ENCODE measurements at places on chromosomes 16 and 17. TPM values are rescaled to one million over a fixed set of nuclear protein-coding genes. Genes with fewer than 3 reads are reported as not detected.

Gene OR3A3
- total RNA-seq: not detected

Gene NPIPB2
- total RNA-seq: 22.9 TPM

Gene PRAC1
- total RNA-seq: not detected

Gene SHCBP1
- 60.6 TPM for total RNA-seq

Gene CCR7
- 43.5 TPM for total RNA-seq

Gene CMTM2
- 1.1 TPM for total RNA-seq

GRCh38 chr17:38418693-38419507 is 9.4 kb upstream of the ARHGAP23 start:
- no peak for DNase-seq
- peaks cover 59% of the 10 kb centered on the region for H3K27me3 ChIP-seq
- peaks cover 5% of the 10 kb centered on the region for H3K4me1 ChIP-seq

DNA sequence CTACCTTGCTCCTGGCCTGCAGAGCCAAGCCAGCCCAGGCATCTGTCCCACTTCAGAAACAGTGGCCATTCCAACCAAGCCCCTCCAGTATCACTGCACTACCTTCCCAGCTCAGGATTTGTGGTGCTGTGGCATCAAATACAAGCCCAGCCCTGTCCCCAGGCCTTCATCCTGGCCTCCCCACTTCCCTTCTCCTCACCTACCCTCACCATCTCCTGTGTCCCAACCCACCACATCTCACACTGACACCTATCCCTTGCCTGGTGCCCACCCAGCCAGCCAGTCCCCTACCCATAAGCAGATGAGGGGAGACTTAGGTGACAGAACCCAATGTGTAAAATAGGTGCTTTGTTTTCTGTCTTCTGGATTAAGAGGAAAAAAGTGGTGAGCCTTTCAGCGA is 66.0 kb upstream of the CDH5 start:
- peaks cover 2% of the 10 kb centered on the region for H3K27me3 ChIP-seq
- H3K36me3 ChIP-seq: no peaks in the 10 kb centered on the region
- H3K27ac ChIP-seq: no peak overlapping the region
- no peak for DNase-seq
- peaks cover 11% of the 10 kb centered on the region for H3K4me1 ChIP-seq

DNA sequence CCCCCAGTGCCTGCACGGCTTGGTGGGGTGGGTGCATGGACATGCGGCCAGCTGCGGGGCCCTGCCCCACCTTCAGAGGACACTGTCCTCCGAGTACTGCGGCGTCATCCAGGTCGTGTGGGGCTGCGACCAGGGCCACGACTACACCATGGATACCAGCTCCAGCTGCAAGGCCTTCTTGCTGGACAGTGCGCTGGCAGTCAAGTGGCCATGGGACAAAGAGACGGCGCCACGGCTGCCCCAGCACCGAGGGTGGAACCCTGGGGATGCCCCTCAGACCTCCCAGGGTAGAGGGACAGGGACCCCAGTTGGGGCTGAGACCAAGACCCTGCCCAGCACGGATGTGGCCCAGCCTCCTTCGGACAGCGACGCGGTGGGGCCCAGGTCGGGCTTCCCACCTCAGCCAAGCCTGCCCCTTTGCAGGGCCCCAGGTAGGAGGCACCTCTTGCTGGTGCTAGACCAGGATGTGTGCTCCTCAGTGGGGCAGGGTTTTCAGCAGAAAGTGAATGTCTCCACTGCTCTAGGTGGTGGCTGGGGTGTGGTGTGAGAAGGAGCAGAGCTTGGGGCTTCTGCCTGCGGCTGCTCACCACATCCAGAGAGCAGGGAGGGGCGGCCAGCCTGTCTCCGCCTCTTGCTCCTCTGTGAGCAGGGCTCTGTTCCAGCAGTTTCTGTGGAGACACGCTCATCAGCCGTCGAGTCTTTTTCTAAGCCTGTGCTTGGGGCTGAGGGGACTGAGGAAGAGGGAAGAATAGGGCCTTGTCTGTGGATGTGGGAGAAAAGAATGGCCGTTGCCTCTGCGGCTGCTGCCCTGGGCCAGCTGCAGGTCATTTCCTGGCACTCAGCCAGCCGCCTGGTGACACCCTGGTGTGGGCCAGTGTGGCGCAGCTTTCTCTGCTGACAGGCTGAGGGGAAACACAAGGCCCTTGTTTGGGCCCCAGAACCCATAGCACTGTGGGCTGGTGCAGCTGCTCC is 2.2 kb downstream of the ZNF276 start:
- H3K27me3 ChIP-seq: no peaks in the 10 kb centered on the region
- H3K4me3 ChIP-seq: peak overlapping the region; percentile 86
- peak overlapping the region; percentile 99 for H3K27ac ChIP-seq

GRCh38 chr17:75295201-75296158 is 6.2 kb upstream of the SLC25A19 start:
- peak; percentile 47 for DNase-seq
- H3K36me3 ChIP-seq: peaks cover 3% of the 10 kb centered on the region
- H3K4me1 ChIP-seq: peaks cover 30% of the 10 kb centered on the region

DNA sequence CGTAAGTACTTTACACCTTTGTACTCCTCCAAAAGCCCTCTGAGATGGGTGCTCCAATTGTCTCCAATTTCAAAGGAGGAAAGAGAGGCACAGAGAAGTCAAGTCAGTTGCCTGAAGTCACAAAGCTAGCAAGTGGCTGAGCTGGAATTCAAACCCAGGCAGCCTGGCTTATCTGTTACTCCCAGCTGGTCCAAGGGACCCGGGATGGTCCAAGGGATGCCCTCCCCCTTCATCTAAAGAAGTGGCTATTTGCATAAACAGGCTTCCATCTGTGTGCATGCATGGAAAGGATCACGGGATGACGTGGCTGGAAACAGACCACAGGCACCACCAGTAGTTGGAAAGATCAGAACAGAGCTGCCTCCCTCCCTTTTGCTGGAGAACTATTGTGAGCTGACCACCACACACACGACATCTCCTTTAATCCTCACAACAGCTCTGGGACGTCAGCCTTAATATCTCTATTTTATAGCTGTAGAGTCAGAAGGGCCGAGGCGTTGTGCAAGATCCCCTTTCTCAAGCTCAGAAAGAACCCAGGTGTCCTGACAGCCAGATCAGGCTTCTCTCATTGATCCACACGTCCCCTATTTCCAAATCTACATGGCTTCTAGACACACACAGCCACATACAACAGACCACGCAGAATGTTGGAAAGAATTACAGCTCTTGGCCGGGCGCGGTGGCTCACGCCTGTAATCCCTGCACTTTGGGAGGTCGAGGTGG is 10.9 kb upstream of the COL1A1 start:
- no peak overlapping the region for H3K27ac ChIP-seq

- no peak for DNase-seq
- no peaks in the 10 kb centered on the region for H3K27me3 ChIP-seq
- H3K4me3 ChIP-seq: no peak overlapping the region
Measured at GRCh38 chr17:48883171-48883570, 9.4 kb upstream of the ATP5MC1 start.

GRCh38 chr17:15926039-15926740 is 18.7 kb upstream of the ADORA2B start:
- H3K4me1 ChIP-seq: no peaks in the 10 kb centered on the region
- H3K36me3 ChIP-seq: no peaks in the 10 kb centered on the region
- H3K27ac ChIP-seq: no peak overlapping the region
- no peak overlapping the region for H3K4me3 ChIP-seq
- DNase-seq: no peak

DNA sequence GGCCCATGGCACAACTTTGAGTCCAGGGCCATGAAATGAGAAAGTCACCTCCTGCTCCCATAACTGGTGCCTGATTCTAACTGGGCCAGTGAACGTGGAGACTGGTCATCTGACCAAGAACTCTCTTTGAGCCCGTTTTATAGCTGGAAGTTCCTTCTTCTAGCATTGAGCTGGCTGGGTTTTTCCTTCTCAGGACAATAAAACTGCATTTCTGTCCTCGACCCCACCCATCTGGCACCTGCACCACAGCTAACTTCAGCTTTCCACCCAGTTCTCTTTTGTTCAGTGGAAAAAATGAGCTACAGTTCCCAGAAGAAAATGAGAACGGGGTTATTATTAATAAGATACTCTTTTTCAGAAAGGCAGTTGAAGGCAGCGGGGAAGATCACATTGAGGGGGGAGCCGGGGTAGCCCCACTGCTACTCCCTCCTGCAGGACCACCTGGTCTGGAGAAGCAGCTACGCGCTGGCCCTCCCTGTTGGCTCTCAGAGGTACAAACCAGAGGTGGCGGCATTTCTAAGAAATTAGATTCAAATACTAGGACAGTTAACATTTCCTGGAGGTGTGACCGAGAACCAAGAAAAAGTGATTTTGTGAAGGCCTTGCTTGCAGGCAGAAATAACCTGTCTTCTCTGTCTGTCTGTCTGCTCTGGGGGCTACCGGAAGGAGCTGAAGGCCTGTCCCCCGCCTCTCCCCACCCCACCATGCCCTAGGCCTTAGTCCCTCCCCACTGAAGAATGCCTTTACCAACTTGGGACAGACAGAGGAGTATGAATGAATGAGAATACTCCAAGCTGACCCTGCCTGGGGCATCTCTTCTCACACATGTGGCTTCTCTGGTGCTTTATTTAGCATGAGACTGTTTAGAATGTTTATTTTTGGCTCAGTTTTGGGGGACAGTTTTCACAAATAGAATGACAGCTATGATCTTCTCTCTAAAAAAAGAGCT is 123.9 kb downstream of the XYLT1 start:
- H3K27me3 ChIP-seq: no peaks in the 10 kb centered on the region
- peaks cover 26% of the 10 kb centered on the region for H3K36me3 ChIP-seq
- peak; percentile 79 for DNase-seq
- H3K4me1 ChIP-seq: peaks cover 81% of the 10 kb centered on the region
- peak overlapping the region; percentile 95 for H3K27ac ChIP-seq

DNA sequence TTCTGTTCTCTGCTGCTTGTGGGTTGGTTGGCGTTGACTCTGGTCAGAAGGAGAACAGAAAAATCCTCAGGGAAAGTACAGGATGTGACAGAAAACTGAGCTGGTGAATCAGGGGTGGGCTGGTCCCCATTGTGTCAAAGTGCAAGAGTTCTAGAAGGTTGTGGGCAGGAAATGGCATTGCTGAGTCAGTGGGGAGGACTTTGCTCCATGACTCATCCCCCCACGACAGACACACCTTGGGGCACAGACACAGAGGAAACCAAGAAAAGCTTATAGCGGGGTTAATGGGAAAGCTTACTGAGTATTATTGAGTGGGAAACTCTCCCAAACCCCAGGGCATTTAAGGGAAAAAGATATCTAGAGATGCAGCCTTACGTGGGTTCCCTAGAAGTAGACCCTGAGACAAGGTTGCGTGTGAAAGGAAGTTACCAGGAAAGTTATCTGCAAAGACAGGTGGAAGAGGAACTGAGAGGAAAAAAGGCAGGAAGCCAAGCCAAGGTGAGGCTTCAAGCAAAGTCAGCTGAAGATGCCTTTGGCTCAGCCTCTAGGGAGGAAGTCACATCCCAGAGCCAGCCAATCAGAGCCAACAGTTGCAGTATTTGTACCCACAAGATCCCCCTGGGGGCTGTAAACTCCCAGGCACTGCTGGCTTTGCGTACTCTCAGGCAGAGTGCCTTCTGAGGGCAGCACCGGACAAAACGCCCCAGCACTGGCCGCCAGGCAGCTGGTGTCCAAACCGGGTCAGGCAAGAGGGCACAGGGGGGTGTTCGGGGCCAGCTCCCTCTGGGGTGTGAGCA is 86.4 kb downstream of the FOXL1 start:
- DNase-seq: peak; percentile 85
- H3K36me3 ChIP-seq: peaks cover 4% of the 10 kb centered on the region
- peaks cover 29% of the 10 kb centered on the region for H3K4me1 ChIP-seq
- H3K27me3 ChIP-seq: peaks cover 30% of the 10 kb centered on the region

DNA sequence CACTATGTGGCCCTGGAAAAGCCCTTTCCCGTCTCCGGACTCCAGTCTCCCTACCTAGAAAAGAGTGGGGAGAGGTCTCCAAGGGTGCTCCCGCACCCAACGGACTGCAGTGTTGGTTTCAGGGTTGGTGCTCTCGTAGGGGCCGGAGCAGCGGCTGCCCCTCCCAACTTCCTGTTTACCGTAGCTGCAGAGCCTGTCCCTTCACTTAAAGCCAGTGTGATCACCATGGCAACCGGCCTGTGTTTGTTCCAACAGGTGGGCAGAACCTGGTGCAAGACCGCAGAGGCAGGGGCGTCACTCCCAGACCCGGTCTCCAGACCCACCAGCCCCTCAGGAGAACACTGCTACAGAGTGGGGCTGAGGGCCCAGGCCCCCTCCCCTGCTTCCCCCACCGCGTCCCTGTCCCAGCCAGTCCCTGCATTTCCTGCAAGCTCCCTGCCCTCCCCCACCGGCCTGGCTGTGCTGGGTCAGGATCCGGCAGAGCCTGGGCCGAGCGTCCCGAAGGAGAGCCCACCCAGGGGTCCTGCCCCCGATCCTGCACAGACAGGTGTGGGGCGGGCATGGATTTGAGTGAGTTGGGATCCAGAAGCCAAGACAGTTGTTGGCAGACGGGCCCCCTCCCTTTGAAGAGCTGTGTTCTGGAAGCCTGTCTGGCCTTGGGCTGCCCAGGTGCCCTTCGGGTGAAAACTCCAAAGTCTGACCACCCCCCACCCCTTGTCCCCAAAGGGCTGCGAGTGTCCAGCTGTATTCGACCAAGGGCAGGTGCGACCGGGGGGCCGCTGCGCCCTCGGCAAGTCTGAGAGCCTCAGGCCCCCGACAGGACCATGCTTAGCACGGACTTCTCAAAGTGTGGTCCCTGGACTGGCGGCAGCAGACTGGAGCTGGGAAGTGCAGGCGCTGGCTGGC is 1.5 kb upstream of the BAIAP3 start:
- H3K4me3 ChIP-seq: no peak overlapping the region
- no peak overlapping the region for H3K27ac ChIP-seq
- peaks cover 35% of the 10 kb centered on the region for H3K27me3 ChIP-seq

DNA sequence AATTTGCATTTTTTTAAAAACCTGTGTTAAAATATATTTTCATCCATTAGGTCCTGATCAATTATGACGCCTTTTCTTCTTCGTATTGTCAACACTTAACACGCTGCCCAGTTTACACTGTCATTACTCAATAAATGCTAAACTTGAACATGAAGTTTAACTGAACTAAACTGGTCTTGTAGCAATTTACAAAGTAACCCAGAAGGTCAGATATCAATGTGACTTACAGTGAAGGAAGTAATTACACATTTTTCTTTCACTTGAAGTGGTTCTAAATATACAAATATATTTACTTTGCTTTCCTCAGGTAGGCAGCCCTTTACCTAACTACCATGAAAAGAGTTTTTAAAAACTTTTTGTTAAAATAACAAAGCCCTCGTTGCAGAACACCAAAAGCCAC is 256.5 kb upstream of the AXIN2 start:
- no peak for DNase-seq
- H3K4me1 ChIP-seq: no peaks in the 10 kb centered on the region
- no peak overlapping the region for H3K27ac ChIP-seq
- H3K27me3 ChIP-seq: peaks cover 19% of the 10 kb centered on the region
- no peak overlapping the region for H3K4me3 ChIP-seq

- no peak overlapping the region for H3K27ac ChIP-seq
- DNase-seq: no peak
- H3K36me3 ChIP-seq: no peaks in the 10 kb centered on the region
- H3K4me1 ChIP-seq: peaks cover 6% of the 10 kb centered on the region
- peaks cover 21% of the 10 kb centered on the region for H3K27me3 ChIP-seq
- no peak overlapping the region for H3K4me3 ChIP-seq
Measured at GRCh38 chr17:82345151-82345976, 11.8 kb upstream of the SECTM1 start.

Data from activated CD8-positive, alpha-beta memory T cell treated with anti-CD3 and anti-CD28 coated beads, Interleukin-2, amount 10 ng/mL, durations not matched to agents 7 days and 5 days (primary cell).